Mesenchymal stem cell (in vitro differentiated cells and primary cell): ENCODE measurements at places on chromosomes 1 and 21.
A peak's percentile ranks its signal among the peaks of the same experiment; 100 is the strongest.

DNA sequence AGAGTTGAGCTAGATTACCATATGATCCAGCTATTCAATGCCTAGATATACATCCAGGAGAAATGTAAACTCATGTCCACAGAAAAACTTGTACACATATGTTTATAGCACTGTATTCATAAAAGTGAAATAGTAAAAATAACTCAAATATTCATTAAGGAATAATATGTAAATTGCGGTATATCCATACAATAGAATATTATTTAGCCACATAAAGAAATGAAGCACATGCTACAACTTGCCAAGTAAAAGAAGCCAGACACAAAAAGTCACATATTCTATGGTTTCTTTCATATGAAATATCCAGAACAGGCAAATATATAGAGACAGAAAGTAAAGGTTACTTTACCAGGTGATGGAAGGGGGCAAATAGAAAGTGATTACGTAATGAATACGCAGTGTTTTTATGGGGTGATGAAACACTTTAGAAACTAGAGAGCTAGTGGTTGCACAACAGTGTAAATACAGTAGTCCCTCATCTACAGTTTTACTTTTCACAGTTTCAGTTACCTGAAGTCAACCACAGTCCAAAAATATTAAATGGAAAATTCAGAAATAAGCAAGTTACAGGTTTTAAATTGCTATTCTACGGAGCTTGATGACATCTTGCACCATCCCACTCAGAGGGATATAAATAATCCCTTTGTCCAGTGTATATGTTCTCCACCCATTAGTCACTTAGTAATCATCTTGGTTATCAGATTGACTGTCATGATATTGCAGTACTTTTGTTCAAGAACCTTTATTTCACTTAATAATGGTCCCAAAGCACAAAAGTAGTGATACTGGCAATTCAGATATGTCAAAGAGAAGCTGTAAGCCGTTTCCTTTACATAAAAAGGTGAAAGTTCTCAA lies 62.3 kb downstream of the ZNF644 start:
- no peaks in the 10 kb centered on the region for H3K36me3 ChIP-seq
- no peaks in the 10 kb centered on the region for H3K4me1 ChIP-seq
- DNase-seq = peak; percentile 60
- H3K27ac ChIP-seq = no peak overlapping the region

- H3K36me3 ChIP-seq = peaks cover 9% of the 10 kb centered on the region
- no peak overlapping the region for H3K4me3 ChIP-seq
- H3K27me3 ChIP-seq = no peaks in the 10 kb centered on the region
- peak; percentile 34 for DNase-seq
Measured at GRCh38 chr1:2276803-2277580, 48.9 kb downstream of the SKI start.

DNA sequence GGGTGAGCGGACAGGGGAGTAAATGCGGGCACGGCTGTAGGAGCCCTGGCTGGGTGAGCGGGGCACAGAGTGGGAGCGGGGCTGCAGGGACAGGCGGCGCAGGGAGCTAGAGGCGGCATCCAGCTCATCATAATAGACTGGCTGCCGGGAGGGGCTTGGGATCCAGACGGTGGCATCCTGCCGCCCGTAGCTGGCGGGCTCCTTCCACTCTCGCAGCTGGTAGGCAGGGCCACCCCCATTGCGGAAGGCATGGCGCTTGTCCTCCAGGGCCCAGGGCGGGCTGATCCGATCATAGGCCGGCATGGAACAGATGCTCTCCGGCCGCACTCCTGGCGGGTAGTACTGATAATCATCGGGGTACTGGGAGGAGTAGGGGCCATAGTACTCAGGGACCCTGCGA lies 43.7 kb upstream of the GOLT1A start:
- H3K4me3 ChIP-seq = no peak overlapping the region
- H3K27ac ChIP-seq = no peak overlapping the region
- H3K36me3 ChIP-seq = no peaks in the 10 kb centered on the region
- H3K27me3 ChIP-seq = peaks cover 22% of the 10 kb centered on the region
- H3K4me1 ChIP-seq = peaks cover 1% of the 10 kb centered on the region

- no peak overlapping the region for H3K4me3 ChIP-seq
- H3K36me3 ChIP-seq = peaks cover 2% of the 10 kb centered on the region
- H3K27me3 ChIP-seq = no peaks in the 10 kb centered on the region
- DNase-seq = no peak
- no peak overlapping the region for H3K27ac ChIP-seq
Measured at GRCh38 chr1:79040424-79041082, 34.0 kb upstream of the ADGRL4 start.

DNA sequence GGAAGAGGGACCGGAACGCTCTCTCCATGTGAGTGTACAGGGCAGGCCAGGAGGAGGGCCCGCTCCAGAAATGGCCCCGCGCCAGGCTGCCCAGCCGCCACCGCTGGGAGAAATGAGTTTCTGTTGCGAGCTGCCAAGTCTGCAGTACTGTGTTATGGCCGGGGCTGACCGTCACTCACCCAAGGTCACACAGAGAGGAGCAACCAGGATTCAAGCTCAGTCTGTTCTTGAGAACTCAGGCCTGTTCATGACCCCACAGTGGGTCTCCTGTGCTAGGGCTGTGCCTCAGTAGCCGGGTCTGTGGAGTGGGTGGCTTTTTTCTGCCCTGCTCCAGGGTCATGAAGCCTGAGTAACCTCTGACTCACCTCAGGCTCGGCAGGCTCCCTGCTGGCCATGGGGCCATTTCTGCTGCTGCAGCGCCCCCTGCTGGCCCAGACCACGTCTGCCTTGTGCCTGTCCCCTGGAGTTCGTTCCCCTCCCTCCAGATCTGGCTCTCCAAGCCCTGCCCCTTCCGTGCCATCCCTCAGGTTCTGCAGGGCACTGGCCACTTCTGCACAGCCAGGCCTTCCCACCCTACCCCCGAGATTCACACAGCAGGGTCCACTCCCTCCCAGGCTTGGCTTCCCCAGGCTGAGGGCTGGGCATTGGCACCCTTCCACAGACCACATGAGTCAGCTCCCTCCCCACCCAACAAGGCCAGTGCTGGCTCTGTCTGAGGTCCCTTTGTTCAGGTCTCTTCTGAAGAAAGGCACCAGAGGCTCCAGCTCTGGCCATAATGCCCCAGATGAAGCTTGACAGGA lies 51.8 kb downstream of the EDN2 start:
- peaks cover 29% of the 10 kb centered on the region for H3K4me1 ChIP-seq
- no peak overlapping the region for H3K27ac ChIP-seq
- peaks cover 65% of the 10 kb centered on the region for H3K27me3 ChIP-seq
- DNase-seq = peak; percentile 81
- H3K36me3 ChIP-seq = no peaks in the 10 kb centered on the region

- peaks cover 12% of the 10 kb centered on the region for H3K27me3 ChIP-seq
- H3K27ac ChIP-seq = no peak overlapping the region
- H3K4me3 ChIP-seq = no peak overlapping the region
- H3K36me3 ChIP-seq = no peaks in the 10 kb centered on the region
- no peak for DNase-seq
Measured at GRCh38 chr1:25185409-25186160, 46.7 kb downstream of the SYF2 start.

- H3K27me3 ChIP-seq = no peaks in the 10 kb centered on the region
- H3K27ac ChIP-seq = peak overlapping the region; percentile 97
- peak; percentile 69 for DNase-seq
- peaks cover 4% of the 10 kb centered on the region for H3K4me1 ChIP-seq
- H3K36me3 ChIP-seq = no peaks in the 10 kb centered on the region
Measured at GRCh38 chr1:218674280-218674773, 329.2 kb downstream of the TGFB2 start.

- H3K27ac ChIP-seq = no peak within 1 kb of the TSS
- DNase-seq = no peak
- peaks cover 7% of the 10 kb centered on the region for H3K27me3 ChIP-seq
- H3K4me3 ChIP-seq = no peak within 1 kb of the TSS
- H3K36me3 ChIP-seq = no peaks in the 10 kb centered on the region
Measured at GRCh38 chr1:153460551-153460950, at the start of gene S100A7. S100A7 (minus strand) TSS chr1:153460651; CDS start chr1:153459013, 1,638 bp downstream.

- DNase-seq = no peak
- H3K27me3 ChIP-seq = no peaks in the 10 kb centered on the region
- no peaks in the 10 kb centered on the region for H3K36me3 ChIP-seq
- H3K4me1 ChIP-seq = peaks cover 1% of the 10 kb centered on the region
- H3K4me3 ChIP-seq = peak overlapping the region; percentile 44
Measured at GRCh38 chr1:6811583-6811982, 26.3 kb downstream of the CAMTA1 start.

- DNase-seq = no peak
- H3K36me3 ChIP-seq = no peaks in the 10 kb centered on the region
- no peaks in the 10 kb centered on the region for H3K4me1 ChIP-seq
- no peaks in the 10 kb centered on the region for H3K27me3 ChIP-seq
- no peak overlapping the region for H3K27ac ChIP-seq
- no peak overlapping the region for H3K4me3 ChIP-seq
Measured at GRCh38 chr1:238985312-238985711, 401.1 kb upstream of the CHRM3 start.

- no peaks in the 10 kb centered on the region for H3K27me3 ChIP-seq
- H3K4me1 ChIP-seq = no peaks in the 10 kb centered on the region
- H3K4me3 ChIP-seq = no peak overlapping the region
- H3K36me3 ChIP-seq = no peaks in the 10 kb centered on the region
- H3K27ac ChIP-seq = no peak overlapping the region
Measured at GRCh38 chr1:217193151-217193550, 437.7 kb downstream of the GPATCH2 start.

DNA sequence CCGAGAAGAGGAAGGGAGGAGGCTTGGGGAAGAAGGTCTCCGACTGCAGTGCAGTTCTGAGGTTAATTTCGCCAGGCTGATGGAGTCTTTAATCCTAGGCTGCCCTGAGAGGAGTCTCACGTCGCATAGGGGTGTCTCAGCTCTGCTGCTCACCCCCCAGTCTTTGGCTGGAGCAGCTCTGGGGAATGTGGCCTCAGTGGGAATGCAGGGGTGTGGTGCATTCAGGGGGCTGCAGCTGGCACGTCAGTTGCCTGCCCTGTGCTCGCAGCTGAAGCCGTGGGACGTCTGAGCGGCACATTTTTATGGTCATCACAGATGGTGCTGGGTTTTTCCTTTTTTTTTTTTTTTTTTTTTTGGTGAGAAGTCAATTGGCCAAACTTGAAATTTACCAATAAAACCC lies 38.2 kb downstream of the ACTN2 start:
- H3K36me3 ChIP-seq = no peaks in the 10 kb centered on the region
- DNase-seq = no peak
- no peak overlapping the region for H3K4me3 ChIP-seq
